ENCODE measurements at places on chromosomes 6 and 20. TPM values are rescaled to one million over a fixed set of nuclear protein-coding genes. Genes with fewer than 3 reads are reported as not detected.

DNA sequence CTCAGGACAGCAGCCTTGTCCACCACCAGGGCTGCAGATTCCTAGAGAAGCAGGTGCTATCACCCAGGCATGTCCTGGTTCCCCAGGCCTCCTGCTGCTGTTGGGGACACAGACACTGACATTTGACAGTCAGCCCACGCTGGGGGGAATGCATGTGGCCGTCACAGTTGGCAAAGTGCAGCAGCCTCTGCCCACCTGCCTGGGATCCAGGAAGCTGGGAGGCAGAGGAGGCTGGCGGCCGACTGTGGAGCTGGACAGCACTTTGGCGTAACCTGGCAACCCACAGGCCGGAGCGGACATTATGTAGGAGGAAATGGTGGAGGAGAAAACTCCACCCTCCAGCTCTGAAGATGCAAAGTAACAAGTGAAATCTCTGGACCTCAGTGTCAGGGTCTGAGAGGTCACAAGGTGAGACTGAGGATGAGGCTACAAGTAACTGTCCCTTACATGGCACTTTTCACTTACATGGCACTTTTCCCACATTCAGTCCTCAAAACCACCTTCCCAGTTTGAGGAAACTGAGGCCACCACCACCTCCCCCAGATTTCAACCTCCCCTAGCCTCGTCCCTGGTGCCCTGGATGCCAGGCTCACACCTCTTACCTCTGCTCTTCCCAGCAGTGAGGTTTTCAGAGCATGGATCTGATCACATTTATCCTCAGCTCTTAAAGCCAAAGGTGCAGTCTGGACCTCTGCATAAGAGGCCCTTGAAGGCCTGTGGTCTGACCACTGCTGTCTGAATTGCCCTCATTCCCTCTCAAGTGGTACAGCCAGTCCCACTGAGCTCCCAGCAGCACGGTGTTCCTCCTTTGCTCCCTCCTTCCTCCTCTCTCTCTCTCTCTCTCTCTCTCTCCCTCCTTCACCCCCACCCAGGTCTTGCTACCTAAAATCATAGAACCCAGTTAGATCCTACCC lies 8.7 kb downstream of the MAP1LC3A start:
- H3K36me3 ChIP-seq, result no peaks in the 10 kb centered on the region
- DNase-seq, result no peak
- no peak overlapping the region for H3K4me3 ChIP-seq
- H3K27ac ChIP-seq, result no peak overlapping the region

DNA sequence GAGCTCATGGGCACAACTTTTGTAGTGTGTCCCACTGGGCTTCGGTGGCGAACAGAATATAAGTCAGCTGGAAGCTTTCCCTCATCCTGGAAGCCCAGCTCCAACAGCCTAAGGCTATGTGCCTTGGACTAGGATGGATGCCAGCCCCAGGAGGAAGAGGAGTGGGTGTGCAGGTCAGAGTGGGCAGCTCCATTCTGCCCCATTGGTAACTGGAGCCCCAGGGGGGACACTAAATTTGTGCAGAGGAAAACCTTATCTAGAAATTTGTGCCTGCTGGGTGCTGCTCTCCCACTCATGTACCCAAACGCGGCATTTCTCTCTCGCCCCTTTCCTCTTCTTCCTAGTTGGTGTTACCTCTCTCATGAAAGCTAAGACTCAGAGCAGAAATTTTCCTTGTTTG lies 253.9 kb upstream of the MAN1A1 start:
- DNase-seq, result no peak
- H3K4me3 ChIP-seq, result no peak overlapping the region
- no peaks in the 10 kb centered on the region for H3K4me1 ChIP-seq
- H3K27ac ChIP-seq, result no peak overlapping the region

DNA sequence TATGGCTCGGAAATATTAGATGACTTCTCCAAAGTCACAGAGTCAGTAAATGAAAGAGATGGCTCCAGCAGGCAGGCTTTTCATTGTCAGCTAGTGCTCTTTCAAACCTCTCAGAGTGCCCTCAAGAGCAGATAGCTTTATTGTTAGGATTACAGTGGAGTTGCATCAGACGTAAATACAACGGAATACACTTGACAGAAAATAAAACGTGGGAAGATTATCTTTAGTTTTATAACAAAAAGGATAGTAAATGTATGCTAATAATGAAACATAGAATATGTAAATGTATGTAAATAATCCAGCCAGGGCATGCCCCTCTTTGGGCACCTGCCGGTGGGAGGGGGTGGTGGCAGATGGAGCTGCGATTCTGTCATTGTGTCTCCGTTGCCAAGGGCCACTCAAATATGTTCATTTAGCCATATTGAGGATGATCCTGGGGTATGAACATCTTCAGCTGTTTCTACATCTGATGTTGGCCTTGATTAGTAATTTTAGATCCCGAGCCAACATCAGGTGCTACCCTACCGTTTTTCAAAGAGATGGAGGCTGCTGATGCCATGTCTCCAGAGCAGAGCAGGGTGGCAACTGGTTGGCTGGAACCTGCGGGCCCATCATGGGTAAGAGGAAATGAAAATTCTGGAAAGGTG lies 358.3 kb upstream of the SULF2 start:
- H3K4me3 ChIP-seq, result no peak overlapping the region
- DNase-seq, result no peak
- H3K27me3 ChIP-seq, result peaks cover 4% of the 10 kb centered on the region
- H3K4me1 ChIP-seq, result no peaks in the 10 kb centered on the region
- H3K36me3 ChIP-seq, result no peaks in the 10 kb centered on the region

DNA sequence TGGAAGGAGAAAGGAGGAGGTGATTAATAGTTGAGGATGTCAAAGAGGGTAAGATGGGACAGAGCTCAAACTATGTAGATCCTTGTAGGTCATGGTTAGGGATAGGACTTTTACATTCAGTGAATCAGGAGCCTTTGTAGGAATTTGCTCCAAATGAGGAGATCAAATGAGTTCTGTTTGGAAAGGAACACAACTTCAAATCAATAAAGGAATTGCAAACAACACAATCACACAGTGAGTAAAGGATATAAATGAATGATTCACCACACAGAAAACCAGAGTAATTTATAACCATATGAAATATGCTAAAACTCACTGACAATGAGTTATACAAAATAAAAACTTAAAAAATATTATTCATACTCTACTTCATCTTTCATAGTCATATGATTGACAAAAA lies 480.8 kb upstream of the EPHA7 start:
- DNase-seq, result no peak
- H3K36me3 ChIP-seq, result no peaks in the 10 kb centered on the region
- no peaks in the 10 kb centered on the region for H3K4me1 ChIP-seq
- no peak overlapping the region for H3K4me3 ChIP-seq
- H3K27me3 ChIP-seq, result no peaks in the 10 kb centered on the region
- no peak overlapping the region for H3K27ac ChIP-seq

- H3K36me3 ChIP-seq, result no peaks in the 10 kb centered on the region
- no peaks in the 10 kb centered on the region for H3K4me1 ChIP-seq
- no peak for DNase-seq
- no peak overlapping the region for H3K4me3 ChIP-seq
- no peaks in the 10 kb centered on the region for H3K27me3 ChIP-seq
These were observed 171.6 kb downstream of the PLCB1 start for GRCh38 chr20:8303651-8304050.

GRCh38 chr6:45687570-45687969 lies 309.8 kb upstream of the SUPT3H start:
- H3K27ac ChIP-seq, result no peak overlapping the region
- H3K27me3 ChIP-seq, result no peaks in the 10 kb centered on the region
- no peaks in the 10 kb centered on the region for H3K4me1 ChIP-seq
- no peaks in the 10 kb centered on the region for H3K36me3 ChIP-seq
- no peak overlapping the region for H3K4me3 ChIP-seq

GRCh38 chr20:62982124-62983075 lies 24.4 kb downstream of the BHLHE23 start:
- H3K36me3 ChIP-seq, result no peaks in the 10 kb centered on the region
- H3K4me3 ChIP-seq, result no peak overlapping the region
- no peaks in the 10 kb centered on the region for H3K27me3 ChIP-seq
- no peak for DNase-seq

DNA sequence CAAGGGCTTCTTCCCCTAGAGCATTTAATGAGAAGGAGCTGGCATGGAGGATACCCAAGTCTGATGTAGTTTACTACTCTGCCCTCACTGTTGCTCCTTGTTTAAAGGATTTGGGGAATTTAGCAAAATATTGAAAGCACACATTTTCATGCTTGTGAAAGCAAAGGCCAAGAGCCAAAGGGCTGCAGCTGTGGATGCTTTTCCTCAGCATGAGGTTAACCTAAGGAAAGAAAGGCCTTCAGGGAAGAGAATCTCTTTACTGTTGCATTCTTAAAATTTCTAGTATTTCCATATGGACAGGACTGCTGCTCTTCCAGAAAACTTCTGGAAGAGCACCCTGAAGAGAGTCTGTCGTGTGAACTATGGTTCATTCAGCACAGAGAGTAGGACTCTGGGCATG lies 45.9 kb upstream of the SASH1 start:
- no peak overlapping the region for H3K4me3 ChIP-seq
- H3K36me3 ChIP-seq, result no peaks in the 10 kb centered on the region
- no peak overlapping the region for H3K27ac ChIP-seq

GRCh38 chr6:1479601-1480221 lies 90.3 kb downstream of the FOXF2 start:
- H3K4me1 ChIP-seq, result no peaks in the 10 kb centered on the region
- no peaks in the 10 kb centered on the region for H3K27me3 ChIP-seq
- no peak overlapping the region for H3K27ac ChIP-seq
- H3K4me3 ChIP-seq, result no peak overlapping the region

- H3K27ac ChIP-seq, result no peak overlapping the region
- no peaks in the 10 kb centered on the region for H3K27me3 ChIP-seq
- no peak overlapping the region for H3K4me3 ChIP-seq
- DNase-seq, result no peak
These were observed 164.4 kb upstream of the JARID2 start for GRCh38 chr6:15081447-15081846.

DNA sequence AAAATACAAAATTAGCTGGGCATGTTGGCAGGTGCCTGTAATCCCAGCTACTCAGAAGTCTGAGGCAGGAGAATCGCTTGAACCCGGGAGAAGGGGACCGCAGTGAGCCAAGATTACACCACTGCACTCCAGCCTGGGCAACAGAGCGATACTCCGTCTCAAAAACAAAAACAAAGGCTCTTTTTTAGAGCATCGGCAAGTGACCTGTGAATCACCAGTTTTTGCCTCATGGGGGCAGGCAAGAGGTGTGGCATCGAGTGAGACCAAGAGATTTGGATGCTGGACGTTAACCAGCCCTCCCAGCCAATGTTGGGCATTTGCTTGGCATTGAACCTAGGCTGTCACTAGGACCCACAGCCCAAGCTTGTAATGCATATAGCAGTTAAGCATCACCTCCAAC lies 14.6 kb upstream of the CDK5RAP1 start:
- H3K27ac ChIP-seq, result no peak overlapping the region
- H3K4me1 ChIP-seq, result no peaks in the 10 kb centered on the region
- DNase-seq, result no peak
- H3K27me3 ChIP-seq, result no peaks in the 10 kb centered on the region

- no peaks in the 10 kb centered on the region for H3K36me3 ChIP-seq
- no peak for DNase-seq
- peak overlapping the region; percentile 74 for H3K27ac ChIP-seq
These were observed 341.9 kb downstream of the ARHGAP18 start for GRCh38 chr6:129368076-129368475.

DNA sequence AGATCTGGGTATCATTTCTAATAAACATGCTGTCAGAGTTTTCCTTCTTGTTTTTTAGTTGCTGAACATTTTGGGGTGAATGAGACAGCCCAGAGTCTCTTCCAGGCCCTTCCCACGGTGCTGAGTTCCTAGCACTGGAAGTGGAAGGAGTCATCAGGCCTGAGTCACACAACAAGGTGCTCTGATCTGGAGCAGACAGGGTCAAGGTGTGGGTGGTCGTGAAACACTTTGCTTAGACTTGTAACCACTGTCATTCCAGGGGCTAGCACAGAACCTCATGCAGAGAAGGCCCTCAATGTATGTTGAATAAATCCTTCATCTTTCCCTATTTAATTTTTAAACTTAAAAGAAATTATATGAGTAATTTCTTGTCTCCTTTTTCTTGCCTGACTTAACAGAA lies 60.6 kb downstream of the TXLNB start:
- no peak for DNase-seq
- no peak overlapping the region for H3K4me3 ChIP-seq
- H3K27ac ChIP-seq, result no peak overlapping the region
- no peaks in the 10 kb centered on the region for H3K4me1 ChIP-seq

GRCh38 chr6:118501765-118502164 lies 46.3 kb upstream of the PLN start:
- H3K27me3 ChIP-seq, result no peaks in the 10 kb centered on the region
- H3K4me1 ChIP-seq, result no peaks in the 10 kb centered on the region
- H3K36me3 ChIP-seq, result no peaks in the 10 kb centered on the region
- DNase-seq, result no peak
- no peak overlapping the region for H3K27ac ChIP-seq

- no peak overlapping the region for H3K27ac ChIP-seq
- no peaks in the 10 kb centered on the region for H3K4me1 ChIP-seq
- no peaks in the 10 kb centered on the region for H3K27me3 ChIP-seq
- no peak for DNase-seq
- H3K4me3 ChIP-seq, result no peak overlapping the region
These were observed 18.6 kb downstream of the PRKN start for GRCh38 chr6:162708971-162709370.

FRMD1 gene
- total RNA-seq, result 0.15 TPM

MYO6 gene
- 52.3 TPM for total RNA-seq

CST2 gene
- not detected for total RNA-seq

DEF6 gene
- 0.59 TPM for total RNA-seq

SLC17A9 gene
- 0.28 TPM for total RNA-seq

EPPIN gene
- not detected for total RNA-seq

HCRTR2 gene
- total RNA-seq, result not detected

CYP24A1 gene
- 3.0 TPM for total RNA-seq

HFE gene
- 12.1 TPM for total RNA-seq

CAGE1 gene
- total RNA-seq, result not detected

ADAT2 gene
- total RNA-seq, result 6.4 TPM

POPDC3 gene
- 29.2 TPM for total RNA-seq

All from Panc1 (cell line).